ENCODE measurements at places on chromosomes 5 and 9.
A peak's percentile ranks its signal among the peaks of the same experiment; 100 is the strongest.

GRCh38 chr5:102722931-102723330 is 32.2 kb upstream of the PAM start:
- DNase-seq = peak; percentile 8

DNA sequence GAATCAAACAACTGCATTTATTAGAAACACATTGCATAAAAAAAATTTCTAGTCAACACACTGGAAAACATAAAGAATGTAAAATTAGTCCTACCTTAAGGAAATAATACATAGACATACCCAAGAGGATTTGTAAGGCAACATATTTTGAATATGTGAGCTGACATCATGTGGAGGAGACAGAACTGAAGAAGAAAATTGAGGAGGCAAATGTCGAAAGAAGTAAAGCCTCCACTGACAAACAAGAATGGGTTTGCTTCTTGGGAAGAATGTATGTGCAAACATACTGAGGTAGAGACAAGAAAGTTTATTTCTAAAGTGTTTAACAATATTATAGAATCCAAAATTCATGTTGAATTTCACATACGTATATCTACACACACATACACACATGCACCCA is 363.0 kb upstream of the PDE4D start:
- DNase-seq = no peak

GRCh38 chr5:154513669-154514084 is 35.6 kb upstream of the HAND1 start:
- peak; percentile 4 for DNase-seq

DNA sequence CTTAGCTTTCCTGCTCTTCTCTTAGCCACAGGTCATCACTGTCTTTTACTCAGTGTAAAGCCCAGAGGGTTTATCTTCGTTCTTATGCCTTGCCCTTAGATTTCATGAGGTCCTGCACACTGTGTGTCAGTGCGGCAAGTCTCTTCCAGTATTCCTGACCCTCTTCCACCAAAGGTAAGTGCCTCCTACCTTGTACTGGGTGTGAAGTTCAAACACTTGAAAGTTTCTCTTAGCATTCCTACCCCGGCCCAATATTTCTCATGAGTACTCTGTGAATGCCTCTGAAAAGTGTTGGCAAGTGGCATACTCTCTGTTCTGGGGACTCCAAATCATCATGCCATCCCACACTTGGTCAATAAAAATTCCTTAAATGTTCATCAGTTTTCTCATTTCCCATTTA is 37.4 kb downstream of the FBXO4 start:
- no peak for DNase-seq

- DNase-seq = no peak
Measured at GRCh38 chr5:37896159-37896558, 56.3 kb upstream of the GDNF start.

DNA sequence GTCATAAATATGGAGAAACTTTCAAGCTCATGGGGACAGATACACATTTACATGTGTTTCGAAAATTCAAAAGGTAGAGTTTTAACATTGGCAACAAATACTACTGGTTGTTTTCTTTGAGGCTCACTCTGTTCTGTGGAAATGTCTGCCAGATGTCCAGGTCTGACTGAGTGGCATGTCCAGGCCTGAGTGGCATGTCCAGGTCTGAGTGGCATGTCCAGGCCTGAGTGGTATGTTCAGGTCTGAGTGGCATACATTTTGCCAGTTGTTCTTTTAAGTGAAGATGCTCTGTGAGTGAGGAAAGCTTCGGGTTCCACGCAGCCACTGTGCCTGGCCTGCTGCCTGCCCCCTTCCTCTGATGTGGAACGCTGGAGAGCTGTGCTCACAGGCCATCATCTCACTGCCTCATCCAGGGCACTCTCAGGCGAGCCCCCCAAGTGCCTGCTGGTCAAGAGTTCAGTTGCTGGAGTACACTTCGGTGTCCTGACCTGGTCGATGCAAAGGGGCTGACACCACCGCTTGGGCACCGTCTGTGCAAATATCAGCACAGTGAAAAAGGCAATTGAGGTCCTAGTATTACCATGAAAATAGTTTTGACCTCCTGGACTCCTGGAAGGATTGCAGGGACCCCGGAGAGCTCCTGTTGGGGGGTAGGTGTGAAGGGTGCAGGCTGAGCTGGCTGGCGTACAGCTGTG is 89.9 kb downstream of the EHMT1 start:
- DNase-seq = no peak

GRCh38 chr9:123091459-123091858 is 58.0 kb downstream of the GPR21 start:
- no peak for DNase-seq

- no peak for DNase-seq
Measured at GRCh38 chr5:176704817-176705216, 57.5 kb downstream of the TSPAN17 start.

- no peak for DNase-seq
Measured at GRCh38 chr5:9388941-9389674, 156.8 kb downstream of the SEMA5A start.

- DNase-seq = peak; percentile 78
Measured at GRCh38 chr9:95127249-95128176, 190.0 kb downstream of the FANCC start.

DNA sequence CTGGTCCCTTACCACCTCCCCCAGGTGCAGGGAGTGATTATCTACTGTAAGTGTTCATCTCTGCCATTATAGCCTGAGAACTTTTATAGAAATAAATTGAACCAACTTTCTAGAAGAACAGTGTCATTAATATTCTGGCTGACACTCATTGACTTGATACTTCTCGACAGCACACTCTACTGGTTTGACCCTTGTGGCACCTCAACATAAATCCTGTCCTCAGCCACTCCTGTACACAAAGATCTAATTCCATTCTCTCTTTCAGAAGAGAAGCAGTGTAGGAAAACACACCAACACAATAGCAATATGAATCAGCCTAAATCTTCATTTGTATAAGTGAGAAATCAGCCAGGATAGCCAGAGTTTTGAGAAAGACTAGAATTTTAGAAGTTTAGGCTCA is 417.7 kb downstream of the TAF11L14 start:
- DNase-seq = no peak

- DNase-seq = no peak
Measured at GRCh38 chr9:123281659-123282350, 13.4 kb upstream of the STRBP start.

GRCh38 chr9:2247340-2247739 is 232.2 kb downstream of the SMARCA2 start:
- DNase-seq = no peak

DNA sequence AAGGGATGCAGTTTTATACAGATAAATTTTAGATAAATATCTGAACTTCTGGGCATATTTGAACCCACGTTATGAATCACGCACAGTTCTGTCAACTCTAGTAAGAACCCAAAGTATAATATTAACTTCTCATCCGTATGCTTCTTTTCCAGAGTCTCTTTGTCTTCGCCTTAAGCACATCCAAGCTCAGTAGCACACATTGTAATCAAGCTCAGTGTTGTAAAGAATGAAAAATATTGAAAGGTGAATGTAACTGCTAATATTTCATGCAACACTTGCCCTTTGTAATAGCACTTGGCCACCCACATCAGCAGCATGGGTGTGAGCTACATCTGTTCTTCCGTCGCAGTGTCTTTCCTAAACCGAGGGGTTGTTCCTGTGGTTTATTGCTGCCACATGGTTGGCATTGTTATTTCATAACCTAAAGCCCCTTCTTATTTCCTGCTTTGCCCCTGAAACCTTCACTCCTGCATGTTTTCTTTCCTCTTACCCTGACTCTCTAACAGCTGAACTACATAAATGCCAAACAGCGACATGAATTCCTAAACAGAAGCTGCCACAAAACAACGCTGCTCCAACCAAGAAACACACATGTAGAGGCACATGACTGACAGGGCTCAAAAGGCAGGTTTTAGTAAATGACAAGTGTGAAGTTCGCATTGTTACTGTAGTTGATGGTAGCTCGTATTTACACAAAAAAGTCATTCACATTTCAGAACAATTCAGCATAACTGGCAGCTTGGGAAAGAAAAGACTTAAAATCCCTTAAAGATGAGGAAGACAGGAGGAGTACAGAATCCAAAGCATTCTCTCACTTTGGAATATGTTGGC is 190.1 kb upstream of the MEF2C start:
- no peak for DNase-seq

DNA sequence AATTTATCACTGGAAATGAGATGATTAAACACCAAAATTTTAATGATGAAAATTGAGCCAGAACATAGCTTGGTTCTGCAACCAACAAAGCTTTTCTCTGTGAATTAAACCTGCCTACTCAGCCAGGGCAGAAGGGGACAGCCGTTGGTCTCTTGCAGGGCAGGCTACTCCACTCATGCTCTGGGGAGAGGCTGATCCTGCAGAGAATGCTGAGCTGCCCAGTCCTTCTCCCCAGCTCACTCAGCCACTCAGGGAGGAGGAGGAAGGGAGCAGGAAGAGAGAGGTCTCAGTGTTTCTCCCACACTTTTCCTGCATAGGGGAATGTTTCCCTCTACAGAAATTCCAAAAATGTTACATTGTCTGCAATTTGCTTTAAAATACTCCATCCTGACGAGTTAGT is 40.4 kb upstream of the HMHB1 start:
- DNase-seq = no peak

DNA sequence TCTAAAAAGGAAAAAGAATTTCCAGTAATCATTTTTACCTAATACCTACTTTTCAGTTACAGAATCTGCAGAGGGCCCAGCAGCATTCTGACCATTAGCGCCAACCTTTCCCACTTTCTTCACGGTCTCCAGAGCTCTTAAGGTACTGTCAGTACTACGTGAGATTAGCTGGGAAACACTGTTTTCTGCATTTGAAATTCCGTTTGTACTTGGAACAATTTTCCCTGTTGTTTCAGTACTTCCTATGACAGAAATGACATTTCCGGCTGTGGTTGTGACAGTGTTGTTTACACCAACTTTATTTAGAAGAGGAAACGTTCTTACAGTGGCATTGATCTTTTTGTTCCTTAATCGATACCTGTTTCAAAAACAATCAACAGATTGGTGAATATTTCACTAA is 36.9 kb upstream of the PDCL start:
- no peak for DNase-seq

DNA sequence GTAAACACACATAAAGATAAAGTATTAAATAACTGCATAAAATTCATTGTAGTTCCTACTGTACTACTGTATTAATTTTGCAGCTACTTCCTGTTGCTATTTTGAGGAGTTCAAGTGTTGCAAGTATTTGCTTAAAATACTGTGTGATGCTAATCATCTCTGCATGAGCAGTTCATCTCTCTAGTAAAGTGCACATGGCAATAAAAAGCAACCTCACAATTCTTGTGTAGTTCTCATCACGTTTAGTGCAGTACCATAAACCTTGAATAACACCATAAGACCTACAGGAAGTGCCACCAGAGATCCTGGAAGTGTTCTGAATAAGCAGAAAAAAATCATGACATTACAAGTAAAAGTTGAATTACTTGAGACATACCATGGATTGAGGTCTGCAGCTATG is 34.6 kb downstream of the CPLANE1 start:
- no peak for DNase-seq
